ENCODE measurements at places on chromosomes 5 and 9.

- no peak overlapping the region for H3K4me3 ChIP-seq
- H3K27me3 ChIP-seq: no peaks in the 10 kb centered on the region
- H3K27ac ChIP-seq: no peak overlapping the region
- H3K4me1 ChIP-seq: peaks cover 13% of the 10 kb centered on the region
- no peaks in the 10 kb centered on the region for H3K36me3 ChIP-seq
Observed at GRCh38 chr5:168790671-168791250, 211.6 kb upstream of the PANK3 start.

GRCh38 chr5:80835128-80835527, 125.0 kb upstream of the RASGRF2 start:
- DNase-seq: no peak
- no peaks in the 10 kb centered on the region for H3K27me3 ChIP-seq
- H3K27ac ChIP-seq: no peak overlapping the region

GRCh38 chr5:94154672-94155071, 413.3 kb upstream of the POU5F2 start:
- no peaks in the 10 kb centered on the region for H3K4me1 ChIP-seq
- no peak for DNase-seq
- H3K4me3 ChIP-seq: no peak overlapping the region
- no peaks in the 10 kb centered on the region for H3K36me3 ChIP-seq
- H3K27me3 ChIP-seq: no peaks in the 10 kb centered on the region

DNA sequence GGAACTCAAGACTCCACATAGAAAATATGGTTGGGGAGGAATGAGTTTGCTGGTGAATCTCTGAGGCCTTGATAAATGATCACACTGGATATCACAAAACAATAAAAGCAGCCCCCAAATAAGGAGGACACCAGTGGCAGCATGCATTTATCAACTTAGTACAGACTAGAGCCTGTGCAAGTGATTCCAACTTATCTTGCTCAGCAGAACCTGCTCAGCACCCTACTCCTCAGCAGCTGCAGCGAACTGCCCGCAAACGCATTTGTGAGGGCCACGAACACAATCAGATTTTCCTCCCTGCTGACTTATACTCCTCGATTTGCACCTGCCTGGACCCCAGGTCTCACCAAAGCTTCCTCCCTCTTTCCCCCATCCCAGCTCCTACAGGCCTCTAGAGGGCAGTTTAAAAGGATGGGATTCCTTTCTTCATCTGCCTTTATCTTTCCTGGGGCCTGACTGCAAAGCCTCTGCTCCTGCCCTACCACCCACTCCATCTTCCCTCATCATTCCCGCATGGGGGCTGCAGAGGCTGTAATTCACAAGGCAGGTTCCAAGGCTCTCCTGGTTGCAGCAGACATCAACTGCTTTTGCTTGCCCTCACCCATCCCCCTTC, 41.2 kb downstream of the ANKS6 start:
- H3K27ac ChIP-seq: no peak overlapping the region
- no peak overlapping the region for H3K4me3 ChIP-seq
- H3K4me1 ChIP-seq: no peaks in the 10 kb centered on the region
- no peaks in the 10 kb centered on the region for H3K27me3 ChIP-seq
- peaks cover 33% of the 10 kb centered on the region for H3K36me3 ChIP-seq

- H3K4me3 ChIP-seq: peak overlapping the region; percentile 40
- no peak overlapping the region for H3K27ac ChIP-seq
- peaks cover 14% of the 10 kb centered on the region for H3K4me1 ChIP-seq
- H3K27me3 ChIP-seq: peaks cover 9% of the 10 kb centered on the region
- DNase-seq: no peak
- no peaks in the 10 kb centered on the region for H3K36me3 ChIP-seq
Observed at GRCh38 chr5:2739360-2740050, 12.0 kb downstream of the IRX2 start.
